Right hindlimb (tissue), 1 donor: ENCODE measurements at places on chromosomes 2 and 18.

DNA sequence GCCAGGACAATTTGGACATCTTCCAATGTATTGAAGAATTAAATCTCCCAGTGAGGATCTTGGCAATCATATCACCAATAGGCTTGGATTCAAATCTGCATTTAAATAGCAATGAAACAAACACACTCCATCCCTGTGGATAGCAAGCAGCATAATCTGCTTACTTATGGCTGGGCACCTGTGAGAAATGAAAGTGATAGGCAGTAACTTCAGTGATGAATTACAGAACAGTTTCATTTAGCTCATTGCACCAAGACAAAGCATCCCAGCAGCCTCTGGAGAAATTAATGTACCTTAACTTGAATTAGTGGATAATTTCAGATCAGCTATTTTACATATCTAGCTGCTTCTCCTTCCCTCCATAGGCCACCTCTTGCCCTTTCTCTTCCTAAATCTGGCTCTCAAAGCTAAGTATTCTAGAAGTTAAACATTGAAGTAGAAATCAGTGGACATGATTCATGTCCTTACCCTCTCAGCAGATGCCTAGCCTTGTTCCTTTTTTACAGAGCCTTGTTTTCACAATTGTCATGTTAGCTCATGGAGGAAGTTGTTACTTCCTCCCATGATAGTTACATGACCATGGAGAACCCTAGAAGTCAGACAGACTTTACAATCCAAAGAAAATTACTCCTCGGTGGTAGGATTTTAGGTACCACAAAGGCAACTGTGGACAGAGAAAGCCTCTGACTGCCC lies 88.5 kb upstream of the TACR1 start:
- DNase-seq: no peak

GRCh38 chr18:78893281-78894032 lies 86.2 kb upstream of the SALL3 start:
- DNase-seq: no peak

DNA sequence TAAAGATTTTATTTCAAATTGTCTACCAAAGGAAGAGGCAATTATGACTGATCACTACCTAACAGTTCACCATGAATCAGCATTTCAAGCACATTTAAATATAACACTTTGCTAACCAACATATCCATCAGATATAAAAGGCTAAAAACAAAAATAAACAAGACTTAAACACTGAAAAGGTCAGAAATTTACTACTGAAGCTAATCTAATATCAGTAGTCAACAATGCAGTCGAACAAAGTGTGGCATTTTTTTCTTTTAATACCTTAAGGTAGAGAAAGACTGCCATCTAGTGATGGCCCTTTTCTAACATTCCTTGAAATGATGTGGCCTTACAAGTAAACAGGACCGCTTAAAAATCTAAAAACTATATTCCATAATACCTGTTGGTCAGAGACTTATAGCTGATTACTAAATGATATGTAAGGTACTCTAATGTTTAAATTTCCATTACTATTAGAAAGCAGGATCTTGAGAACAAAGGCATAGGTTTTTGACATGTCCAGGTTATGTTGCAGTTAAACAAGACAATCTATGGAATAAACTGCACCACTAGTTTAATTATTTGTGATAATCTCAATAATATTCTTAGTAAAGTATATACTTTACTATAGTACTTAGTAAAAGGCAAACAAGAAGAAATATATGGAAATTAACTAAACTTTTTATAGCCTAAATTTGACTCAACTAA lies 80.0 kb downstream of the EXOC6B start:
- DNase-seq: no peak

- no peak for DNase-seq
Observed at GRCh38 chr2:21372654-21373053, 248.9 kb downstream of the TDRD15 start.

DNA sequence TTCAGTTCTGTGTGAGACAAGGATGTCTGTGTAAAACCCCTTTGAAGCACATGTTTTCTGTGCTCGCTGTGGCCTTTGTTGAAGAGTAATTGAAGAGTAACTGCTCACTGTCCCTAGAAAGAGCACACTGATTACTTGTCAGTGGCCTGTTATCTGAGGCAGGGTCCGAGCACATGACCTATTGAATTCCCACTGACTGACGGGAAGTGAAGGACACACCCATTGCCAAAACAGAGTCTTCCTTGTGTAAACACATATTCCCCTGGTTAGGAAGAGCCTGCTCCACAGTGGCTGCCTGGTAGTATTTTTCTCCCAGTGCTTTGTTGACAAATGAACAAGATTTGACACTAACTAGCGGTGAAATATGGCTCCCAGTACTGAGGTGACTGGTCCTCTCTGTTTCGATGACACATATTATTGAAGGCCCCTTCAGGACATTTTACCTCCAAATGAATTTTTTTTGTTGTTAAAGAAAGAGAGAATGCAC lies 148.5 kb upstream of the GYPC start:
- DNase-seq: no peak

DNA sequence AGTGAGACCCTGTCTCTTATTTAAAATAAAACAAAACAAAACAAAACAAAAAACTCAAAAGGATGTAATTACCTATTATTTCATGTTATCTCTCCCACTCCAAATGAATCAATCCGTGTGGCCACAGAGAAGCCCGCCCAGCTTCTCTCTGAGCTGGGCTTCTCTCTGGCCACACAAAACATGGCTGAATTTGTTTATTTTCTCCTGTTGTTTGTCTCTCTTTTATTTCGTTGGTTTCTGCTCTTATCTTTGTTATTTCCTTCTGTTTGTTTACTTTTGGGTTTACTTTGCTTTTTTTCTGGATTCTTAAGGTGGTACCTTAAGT lies 1.5 kb upstream of the TRABD2A start:
- no peak for DNase-seq
